ENCODE measurements at places on chromosomes 4 and X.

GRCh38 chr4:8112672-8113071, 45.9 kb downstream of the ABLIM2 start:
- no peak for DNase-seq

GRCh38 chr4:8176547-8177399, 18.2 kb upstream of the ABLIM2 start:
- DNase-seq = peak; percentile 52

GRCh38 chr4:168679397-168679796, 182.5 kb downstream of the PALLD start:
- no peak for DNase-seq

- no peak for DNase-seq
These were observed 41.7 kb upstream of the FRMD7 start for GRCh38 chrX:132169554-132169953.

DNA sequence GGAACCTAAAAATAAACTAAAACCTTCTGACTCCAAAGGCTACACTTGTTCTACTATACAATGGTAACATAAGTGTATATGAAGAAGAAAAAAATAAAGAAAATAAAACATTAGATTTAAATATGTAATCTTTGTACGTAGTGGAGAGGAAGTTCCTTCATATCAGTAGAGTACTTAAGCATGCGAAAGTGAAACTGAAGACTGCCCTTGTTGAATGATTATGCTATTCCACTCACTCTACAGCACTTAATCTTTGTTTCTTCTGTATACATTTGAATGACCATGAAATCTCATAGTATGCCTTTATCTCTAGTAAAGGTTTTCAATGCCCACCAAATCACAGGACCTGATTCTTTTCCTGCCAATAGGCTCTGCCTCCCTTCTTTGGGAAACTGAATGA, 78.9 kb downstream of the NDST3 start:
- DNase-seq = no peak

- peak; percentile 6 for DNase-seq
These were observed 79.1 kb downstream of the PWWP3B start for GRCh38 chrX:106247162-106247561.

GRCh38 chrX:1215123-1215823, 2.8 kb upstream of the CRLF2 start:
- DNase-seq = no peak

- DNase-seq = no peak
These were observed 33.6 kb upstream of the CPLX1 start for GRCh38 chr4:859496-859895.

- no peak for DNase-seq
These were observed 87.1 kb downstream of the HDX start for GRCh38 chrX:84415140-84415539.

- DNase-seq = no peak
These were observed 20.2 kb upstream of the CDKN2AIP start for GRCh38 chr4:183424109-183424744.

DNA sequence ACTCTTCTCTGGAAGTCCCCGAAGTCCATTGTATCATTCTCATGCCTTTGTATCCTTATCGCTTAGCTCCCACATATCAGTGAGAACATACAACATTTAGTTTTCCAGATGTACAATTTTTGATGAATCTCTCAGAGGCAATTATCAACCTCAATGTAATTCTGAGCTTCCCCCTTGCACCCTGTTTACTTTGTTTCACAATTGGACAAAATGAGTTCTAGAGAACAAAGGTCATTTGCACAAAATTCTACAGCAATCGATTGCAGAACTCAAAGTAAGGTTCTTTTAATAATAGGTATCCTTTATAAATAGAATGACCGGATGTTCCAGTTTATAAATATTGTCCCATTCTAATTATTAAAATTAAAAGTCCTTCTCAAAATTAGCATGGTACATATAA, 79.3 kb downstream of the SLC16A2 start:
- DNase-seq = no peak

- no peak for DNase-seq
These were observed 176.9 kb upstream of the PRPS2 start for GRCh38 chrX:12614266-12614665.

- no peak for DNase-seq
These were observed 5.0 kb downstream of the RASL11B start for GRCh38 chr4:52867163-52867562.

DNA sequence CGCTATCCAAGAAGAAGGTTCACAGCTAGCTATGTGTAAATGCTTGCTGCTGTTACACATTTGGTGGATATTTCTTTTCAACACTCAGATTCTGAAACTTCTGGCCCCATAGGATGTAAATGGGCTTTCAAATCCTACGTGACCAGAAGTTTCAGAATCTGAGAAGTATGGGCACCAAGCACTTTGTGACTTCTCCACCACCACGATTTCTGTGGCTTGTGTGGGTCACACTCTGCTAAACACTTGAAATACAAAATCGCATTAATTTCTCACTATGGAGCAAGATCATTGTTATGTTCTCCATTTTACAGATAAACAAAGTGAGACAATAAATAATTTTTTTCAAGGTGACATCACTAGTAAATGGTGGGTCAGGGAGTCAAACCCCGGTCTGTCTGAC, 259.4 kb upstream of the JADE1 start:
- no peak for DNase-seq

- DNase-seq = peak; percentile 37
These were observed 793 bp downstream of the GRIA3 start for GRCh38 chrX:123184866-123185276.

- peak; percentile 27 for DNase-seq
These were observed 82.4 kb downstream of the HTRA3 start for GRCh38 chr4:8351931-8352367.

DNA sequence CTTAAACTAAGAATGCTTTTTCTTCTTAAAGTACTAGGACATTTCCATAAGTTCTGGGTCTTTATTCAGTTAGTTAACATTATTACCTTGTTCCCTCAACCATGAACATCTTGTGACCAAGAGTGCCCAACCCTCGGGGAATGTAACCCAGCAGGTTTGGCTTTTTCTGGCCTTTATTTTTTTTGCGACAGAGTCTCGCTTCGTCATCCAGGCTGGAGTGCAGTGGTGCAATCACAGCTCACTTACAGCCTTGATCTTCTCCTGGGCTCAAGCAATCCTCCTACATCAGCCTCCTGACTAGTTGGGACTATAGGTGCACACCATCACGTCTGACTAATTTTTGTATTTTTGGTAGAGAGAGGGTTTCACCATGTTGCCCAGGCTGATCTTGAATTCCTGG, 65.1 kb downstream of the USP11 start:
- no peak for DNase-seq

DNA sequence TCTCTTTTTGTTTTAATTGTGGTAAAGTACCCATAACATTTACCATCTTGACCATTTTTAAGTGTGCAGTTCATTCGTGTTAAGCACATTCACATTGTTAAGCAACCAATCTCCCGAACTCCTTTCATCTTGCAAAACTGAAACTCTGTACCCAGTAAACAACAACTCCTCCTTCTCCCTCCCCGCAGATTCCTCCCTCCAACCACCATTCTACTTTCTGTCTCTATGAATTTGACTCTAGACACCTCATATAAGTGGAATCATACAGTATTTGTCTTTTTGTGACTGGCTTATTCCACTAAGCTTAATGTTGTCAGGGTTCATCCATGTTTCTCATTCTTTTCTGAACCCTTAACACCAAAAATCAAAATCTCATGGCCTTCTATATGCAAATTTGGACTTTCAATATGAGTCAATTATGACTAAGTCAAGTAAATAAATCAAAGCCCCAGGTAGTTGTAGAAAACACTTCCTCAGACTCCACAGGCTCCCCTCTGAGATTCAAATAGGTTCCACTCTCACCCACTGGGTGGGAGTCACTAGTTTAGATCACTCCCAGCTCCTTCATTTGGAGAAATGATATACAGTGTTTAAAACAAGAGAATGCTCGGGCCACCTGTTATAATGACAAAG, 9.8 kb upstream of the RTL5 start:
- DNase-seq = no peak

GRCh38 chr4:2102045-2102883, 43.1 kb downstream of the NAT8L start:
- DNase-seq = no peak

DNA sequence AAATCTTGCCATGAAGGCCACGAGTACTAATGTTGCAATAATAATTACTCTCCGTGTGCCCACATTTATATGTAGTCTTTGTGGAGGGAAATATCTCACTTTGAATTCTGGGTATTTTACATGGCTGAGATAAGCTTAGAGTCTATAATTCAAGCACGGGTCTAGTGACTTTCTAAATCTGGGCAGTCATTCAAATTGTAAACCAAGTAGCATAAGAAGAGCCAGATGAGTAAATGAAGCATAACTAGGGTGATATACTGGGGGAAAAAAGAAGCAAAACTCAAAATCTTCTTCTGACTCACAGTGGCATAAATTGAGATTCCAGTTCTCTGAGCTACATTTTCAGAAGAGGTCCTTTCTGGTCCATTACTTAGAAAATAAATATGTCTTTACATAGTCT, 53.0 kb downstream of the MAPK10 start:
- peak; percentile 58 for DNase-seq

GRCh38 chr4:26992657-26993361, 132.2 kb downstream of the STIM2 start:
- DNase-seq = no peak

- no peak for DNase-seq
These were observed 274.3 kb upstream of the PPARGC1A start for GRCh38 chr4:24164054-24164693.

DNA sequence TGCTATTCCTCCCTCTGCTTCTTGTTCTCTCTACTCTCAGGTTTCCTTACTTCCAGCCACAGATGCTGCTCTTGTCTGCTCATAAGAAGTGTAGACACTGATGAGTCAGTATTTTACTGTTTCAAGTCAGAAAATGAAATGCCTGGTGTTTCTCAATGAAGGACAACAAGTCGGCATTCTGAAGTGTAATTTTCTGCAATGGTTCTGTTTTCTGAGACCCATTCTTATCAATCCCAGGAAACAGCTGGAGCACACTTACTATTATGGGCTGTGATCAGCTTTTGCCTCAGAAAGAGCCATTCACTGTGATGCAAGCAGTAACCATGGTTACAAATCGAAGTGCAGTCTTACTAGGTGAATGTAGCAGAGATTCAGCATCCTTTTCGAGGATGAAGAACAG, 42.0 kb downstream of the SLC4A4 start:
- peak; percentile 19 for DNase-seq

GRCh38 chrX:134671294-134671693, 13.0 kb upstream of the PLAC1 start:
- no peak for DNase-seq

DNA sequence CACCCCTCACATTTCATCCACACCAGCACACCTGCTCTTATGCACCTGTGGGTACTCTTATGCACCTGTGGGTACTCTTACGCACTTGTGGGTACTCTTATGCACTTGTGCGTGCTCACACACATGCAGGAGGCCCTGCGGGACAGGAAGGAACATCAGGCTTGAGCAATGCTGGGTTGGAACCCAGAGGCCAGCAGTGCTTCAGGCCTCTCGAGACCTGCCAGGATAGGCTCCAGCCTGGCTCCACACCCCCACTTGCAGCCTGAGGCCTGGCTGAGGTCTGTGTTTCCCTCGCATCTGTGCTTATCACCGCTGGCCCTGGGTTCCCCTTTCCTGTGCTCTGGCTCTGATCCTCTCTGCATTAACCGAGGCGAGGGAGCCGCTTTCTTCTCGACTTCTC, 34.7 kb downstream of the SORCS2 start:
- no peak for DNase-seq

DNA sequence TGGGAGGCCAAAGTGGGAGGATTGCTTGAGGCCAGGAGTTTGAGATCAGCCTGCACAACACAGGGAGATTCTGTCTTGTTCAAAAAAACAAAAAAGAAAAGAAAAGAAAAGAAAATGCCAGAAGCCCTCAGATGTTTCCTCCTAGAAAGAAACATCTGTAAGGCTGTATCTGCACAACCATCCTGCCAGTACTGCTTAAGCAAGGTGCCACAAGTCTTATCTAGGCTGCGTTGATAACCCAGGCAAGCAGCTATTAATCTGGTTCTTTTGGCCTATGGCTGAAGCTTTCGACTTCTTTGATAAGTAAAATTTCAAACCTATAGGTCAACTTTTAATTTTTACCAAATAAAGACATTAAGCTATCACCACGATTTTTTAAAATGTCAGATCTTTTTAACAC, 3.1 kb downstream of the COX18 start:
- DNase-seq = no peak

GRCh38 chr4:154119317-154119716, 330.4 kb upstream of the SFRP2 start:
- DNase-seq = no peak

GRCh38 chrX:49120091-49120490, 3.4 kb downstream of the GPKOW start:
- DNase-seq = peak; percentile 1

DNA sequence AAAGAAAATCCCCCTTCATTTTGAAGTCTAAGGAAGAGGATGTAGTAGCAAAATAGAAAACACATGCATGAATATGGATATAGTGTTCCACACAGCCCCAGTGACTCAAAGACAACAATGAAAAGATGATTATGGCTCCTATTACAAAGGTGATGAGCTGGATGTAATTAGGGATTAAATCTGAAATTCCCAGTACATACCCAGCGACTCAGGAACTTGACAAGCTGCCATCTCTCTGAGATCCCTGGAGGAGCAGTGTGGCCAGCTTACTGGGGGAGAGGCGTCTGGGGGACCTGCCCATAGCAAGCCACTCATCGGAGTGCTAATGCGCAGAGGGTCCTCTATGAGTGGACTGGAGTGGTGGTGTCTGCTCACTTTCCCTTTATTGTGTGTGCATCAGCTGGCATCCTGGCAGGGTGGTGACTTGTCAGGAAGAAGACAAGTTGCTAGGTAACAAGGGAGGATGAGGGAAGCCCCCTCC, 42.7 kb upstream of the MGST2 start:
- DNase-seq = peak; percentile 29

DNA sequence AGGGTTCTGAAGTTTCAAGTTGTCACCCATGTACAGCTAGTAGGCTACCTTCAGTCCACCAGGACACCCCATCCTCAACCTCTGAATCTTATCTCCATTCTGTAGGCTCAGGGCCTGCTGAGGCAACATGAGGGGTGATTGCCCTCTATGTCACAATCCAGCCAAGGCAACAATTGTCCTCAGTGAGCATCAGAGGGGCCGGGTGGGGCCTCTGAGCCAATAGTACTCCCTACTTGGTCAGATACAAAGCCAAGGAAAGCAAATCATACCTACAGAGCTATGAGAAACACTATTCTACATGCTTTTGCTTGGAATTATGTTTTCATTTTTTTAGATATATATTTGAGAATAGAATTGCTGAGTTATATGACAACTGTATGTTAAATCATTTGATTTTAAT, at the start of gene ACTRT1:
Gene ACTRT1 (minus strand): TSS at position 101 of the 400 bp plus-strand sequence. CDS start 197 bp downstream, outside the sequence.
- no peak for DNase-seq

- DNase-seq = no peak
These were observed 116.4 kb downstream of the LARP7 start for GRCh38 chr4:112753333-112753732.

GRCh38 chrX:134782796-134783195, 124.5 kb upstream of the PLAC1 start:
- peak; percentile 37 for DNase-seq

DNA sequence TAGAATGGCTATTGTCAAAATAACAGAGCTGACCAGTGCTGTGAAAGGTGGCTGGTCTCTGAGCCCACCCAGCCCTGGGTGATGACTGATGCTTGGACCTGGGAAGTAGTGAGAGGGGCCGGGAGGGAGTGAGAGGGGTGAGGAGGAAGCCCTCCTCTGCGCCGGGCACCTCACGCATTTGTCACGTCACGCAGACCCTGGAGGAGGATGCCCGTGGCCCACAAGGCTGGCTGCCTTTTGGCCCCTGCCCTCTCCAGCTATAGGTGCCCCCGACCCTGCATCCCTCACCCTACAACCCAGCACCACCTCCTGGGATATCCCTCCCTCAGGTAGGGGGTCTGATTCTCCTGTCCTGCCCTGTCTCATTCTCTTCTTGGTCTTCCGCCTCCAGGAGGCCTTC, 207.4 kb downstream of the AFAP1 start:
- no peak for DNase-seq
